Hematopoietic multipotent progenitor cell treated with erythropoietin and hydrocortisone succinate and interleukin-3 and kit ligand, for 8 days (in vitro differentiated cells): ENCODE measurements at places on chromosomes 13 and 19.

GRCh38 chr13:43478211-43478610 lies 308.6 kb downstream of the ENOX1 start:
- DNase-seq: no peak

DNA sequence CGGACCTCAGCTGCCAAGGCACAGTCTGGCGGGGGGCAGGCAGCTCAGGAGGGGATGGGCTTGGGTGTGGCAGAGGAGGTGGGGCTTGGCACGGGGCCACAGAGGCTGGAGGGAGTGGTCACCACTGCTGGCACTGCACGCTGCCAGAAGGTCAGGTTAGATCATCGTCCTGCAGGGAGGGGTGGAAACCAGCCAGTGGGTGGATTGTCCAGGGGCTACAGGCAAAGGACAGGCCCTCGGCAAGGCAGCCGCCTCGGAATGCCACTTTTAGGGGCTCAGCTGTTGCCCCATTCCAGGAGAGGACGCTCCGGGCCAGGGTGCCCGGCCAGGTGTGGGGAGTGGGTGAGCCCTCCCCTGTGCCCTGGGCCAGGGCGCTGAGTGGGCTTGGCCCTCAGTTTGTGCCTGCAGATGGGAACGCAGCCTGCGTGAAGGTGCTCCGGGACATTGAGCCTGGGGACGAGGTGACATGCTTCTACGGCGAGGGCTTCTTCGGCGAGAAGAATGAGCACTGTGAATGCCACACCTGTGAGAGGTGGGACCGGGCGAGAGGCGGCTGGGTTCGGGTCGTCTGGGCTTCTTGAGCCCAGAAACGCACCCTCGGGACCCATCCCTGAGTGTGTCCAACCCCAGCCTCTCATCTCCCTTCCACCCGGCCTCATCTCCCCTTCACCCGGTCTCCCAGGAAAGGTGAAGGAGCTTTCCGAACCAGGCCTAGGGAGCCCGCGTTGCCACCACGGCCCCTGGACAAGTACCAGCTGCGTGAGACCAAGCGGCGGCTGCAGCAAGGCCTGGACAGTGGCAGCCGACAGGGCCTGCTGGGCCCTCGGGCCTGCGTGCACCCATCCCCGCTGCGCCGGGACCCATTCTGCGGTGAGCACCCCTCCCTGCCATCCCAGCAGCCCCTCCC lies 6.4 kb downstream of the KMT5C start:
- peak; percentile 79 for DNase-seq

DNA sequence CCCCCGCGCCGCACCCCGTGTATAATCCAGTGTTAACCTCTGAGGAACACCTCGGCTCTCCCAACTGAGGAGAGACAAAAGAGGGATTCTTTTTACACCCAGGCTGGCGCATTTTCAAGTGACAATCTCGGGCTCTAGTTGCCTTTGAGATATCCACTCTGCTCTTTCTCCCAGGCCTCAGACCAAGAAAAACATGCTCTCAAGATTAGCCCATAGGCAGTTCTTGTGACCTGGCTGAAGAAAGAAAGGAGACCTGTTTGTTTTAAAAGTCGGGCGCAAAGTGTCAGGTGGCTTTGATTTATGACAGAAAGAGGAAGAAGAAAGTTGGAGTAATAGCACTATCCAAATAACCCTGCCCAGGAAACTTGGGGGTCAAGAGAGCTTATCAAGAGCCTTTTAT lies 27.3 kb downstream of the SHISA2 start:
- DNase-seq: no peak

DNA sequence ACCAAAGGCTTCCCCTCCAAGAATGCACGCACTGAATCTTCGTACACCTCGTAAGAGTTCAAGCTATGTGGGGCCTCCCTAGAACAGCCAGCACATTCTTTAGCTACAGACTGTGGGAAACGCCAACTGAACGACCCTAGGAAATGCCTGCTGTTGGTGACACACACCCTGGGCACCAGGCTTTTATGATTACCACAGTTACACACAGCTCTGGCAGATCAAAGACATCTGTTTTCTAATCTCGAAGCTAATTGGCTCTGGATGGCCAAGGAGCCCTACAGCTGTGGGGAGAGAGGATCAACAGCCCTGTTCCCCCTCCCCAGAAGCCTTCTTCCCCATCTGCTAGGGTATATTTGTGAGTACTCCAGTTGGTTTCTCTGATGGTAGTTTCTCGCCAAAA lies 123.0 kb downstream of the COL4A1 start:
- DNase-seq: no peak

GRCh38 chr19:49758292-49758691 lies 4.8 kb downstream of the TSKS start:
- peak; percentile 31 for DNase-seq

DNA sequence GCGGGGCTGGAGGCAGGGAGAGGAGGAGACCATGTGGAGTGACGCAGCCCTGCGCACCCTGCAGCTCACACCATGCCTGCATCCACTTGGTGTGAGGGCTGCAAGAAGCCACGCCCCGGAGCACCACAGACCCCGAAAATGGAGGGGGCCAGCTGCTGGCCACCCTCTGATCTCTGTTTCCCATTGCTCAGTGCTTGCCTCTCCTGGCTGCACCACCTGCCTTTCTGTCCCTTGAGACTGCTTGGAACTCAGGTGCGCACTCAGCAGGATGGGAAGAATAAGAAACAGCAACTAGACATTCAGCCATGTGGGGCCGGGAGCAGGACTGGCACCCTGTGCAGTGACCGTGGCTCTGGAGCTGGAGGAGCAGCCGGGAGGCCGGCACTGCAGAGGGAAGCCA lies 64.0 kb downstream of the ANKRD10 start:
- DNase-seq: no peak

GRCh38 chr13:23811366-23812062 lies 77.7 kb downstream of the MIPEP start:
- peak; percentile 8 for DNase-seq

- no peak for DNase-seq
These were observed 171.0 kb upstream of the TSC22D1 start for GRCh38 chr13:44747179-44747578.

DNA sequence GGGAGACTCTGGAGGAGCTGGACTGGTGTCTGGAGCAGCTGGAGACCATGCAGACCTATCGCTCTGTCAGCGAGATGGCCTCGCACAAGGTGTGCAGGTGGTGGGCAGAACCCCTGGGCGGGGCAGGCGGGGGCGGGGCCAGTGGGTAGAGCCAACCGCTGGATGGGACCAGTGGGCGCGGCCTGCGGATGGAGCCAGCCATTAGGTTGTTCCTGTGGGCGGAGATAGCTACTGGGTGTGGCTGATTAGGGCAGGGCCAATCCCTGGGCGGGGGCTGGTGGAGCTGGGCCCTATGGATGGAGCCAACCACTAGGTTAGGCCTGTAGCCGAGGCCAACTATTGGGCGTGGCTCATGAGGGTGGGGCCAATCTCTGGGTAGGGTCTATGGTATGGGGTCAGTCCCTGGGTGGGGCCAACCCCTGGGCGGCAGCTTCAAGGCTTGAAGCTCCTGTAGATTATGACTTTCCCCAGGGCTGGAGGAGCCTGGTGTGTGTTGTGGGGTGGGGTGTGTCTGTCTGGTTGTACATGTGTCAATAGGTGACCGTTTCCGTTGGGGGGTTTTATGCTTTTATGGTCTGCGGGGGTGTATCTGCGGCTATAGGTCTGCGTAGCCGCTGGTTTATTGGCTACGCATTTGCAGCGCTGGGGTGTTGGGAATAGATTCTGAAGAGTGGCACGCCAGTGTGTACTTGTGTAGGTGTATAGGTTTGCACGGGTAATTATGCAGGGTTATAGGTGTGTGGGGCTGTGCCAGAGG lies 30.7 kb downstream of the PDE4A start:
- peak; percentile 90 for DNase-seq

DNA sequence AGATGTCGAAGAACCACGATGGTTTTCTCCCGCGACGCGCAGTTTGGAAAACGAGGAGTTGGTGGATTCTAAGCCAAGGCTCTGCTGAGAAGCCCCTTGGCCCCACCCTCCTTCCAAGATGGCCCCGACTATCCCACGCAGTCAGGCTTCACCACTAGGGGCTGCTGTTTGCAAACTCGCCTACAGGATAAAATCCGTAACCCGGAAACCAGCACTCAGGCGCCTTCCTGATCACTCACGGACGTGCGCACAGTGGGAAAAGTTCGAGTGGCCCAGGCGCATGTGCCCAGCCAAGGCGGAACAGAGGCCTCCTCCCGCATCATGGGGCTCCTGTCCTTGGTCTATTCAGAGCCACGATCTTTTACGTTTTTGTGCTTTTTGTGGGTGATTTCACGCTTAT lies 19.2 kb upstream of the UQCR11 start:
- peak; percentile 73 for DNase-seq

DNA sequence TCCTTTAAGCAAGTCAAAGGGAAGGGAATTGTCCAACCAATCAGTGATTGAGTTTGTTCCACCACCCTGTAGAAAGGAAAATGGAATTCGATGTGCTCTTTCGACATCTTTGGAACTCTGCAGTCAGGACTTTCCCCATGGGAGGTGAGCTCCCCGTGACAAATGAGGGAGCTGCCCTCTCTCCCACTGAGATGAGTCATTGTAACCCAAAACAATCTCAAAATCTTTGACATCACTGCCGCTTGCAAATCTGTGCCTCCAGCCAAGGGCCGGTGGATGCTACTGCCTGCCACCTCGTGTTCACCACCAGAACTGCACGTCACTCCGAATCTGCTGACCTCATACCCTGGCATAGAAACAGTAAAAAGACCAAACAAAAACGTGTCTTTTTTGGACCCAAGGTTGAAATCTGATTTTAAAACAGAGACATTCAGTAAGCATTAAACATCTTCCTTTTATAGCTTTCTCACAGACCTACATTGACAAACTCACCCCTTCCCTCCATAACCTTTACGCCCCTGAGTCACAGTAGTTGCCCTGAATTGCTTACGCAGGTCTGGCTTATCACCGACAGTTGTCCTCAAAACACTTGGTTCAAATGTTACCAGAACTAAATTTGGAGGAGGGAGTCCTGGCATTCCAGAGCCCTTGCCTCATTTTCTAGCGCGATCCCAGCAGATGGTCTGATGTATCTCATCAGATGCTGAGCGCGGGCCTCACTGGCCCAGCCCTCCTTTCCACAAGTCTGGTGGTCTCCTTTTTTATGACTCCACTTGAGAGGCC lies 105.2 kb downstream of the COL4A2 start:
- peak; percentile 66 for DNase-seq

DNA sequence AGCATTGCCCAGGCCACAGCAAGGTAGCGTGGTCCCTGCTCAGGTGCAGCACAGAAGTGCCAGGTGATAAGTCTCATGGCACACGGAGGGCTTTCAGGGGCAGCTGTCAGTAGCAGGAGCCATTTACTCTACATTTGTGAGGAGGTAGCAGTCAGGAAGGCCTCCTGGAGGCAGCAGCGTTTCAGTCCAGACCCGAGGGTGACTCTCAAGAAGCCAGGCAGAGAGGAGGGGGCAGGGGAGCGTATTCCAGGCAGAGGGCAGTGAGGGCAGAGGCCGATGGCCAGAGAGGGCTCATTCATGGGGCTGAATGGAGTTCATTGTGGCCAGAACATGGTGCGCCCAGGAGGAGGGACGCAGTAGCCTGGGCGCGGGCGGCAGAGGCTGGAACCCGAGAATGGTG lies 8.9 kb downstream of the PIAS4 start:
- no peak for DNase-seq

DNA sequence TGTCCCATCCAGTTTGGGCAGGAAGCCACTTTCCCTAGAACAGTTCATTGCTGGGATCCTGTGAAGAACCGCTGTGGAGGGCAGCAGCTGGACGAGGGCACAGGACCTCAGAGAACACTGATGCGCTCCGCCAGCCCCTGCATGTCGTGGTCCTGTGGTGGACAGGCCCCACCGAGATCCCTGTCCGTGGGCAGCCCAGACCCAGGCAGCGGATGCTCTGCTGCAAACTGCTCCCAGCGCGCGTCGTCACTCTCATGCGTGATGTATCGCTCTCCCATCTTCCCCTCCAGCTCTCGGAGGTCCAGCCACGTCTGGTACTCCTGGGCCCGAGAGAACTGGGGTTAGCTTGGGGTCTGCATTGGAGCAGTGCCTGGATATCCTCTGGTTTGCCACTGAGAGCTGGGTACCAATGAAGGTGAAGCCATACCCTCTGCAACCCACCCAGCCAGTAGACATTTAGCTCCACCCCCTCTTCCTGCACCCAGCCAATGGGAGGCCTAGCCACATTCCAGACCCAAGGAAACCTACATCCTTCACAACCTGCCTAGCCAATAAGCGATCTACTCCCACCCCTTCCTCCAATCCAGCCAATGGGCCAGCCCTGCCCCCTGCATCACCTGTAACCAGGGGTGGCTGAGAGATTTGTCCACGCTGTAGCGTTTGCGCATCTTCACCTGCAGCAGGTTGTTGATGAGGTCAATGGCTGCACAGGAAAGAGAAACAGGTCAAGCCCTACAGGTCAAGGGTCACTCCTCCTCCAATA lies 13.6 kb upstream of the DACT3 start:
- DNase-seq: no peak

DNA sequence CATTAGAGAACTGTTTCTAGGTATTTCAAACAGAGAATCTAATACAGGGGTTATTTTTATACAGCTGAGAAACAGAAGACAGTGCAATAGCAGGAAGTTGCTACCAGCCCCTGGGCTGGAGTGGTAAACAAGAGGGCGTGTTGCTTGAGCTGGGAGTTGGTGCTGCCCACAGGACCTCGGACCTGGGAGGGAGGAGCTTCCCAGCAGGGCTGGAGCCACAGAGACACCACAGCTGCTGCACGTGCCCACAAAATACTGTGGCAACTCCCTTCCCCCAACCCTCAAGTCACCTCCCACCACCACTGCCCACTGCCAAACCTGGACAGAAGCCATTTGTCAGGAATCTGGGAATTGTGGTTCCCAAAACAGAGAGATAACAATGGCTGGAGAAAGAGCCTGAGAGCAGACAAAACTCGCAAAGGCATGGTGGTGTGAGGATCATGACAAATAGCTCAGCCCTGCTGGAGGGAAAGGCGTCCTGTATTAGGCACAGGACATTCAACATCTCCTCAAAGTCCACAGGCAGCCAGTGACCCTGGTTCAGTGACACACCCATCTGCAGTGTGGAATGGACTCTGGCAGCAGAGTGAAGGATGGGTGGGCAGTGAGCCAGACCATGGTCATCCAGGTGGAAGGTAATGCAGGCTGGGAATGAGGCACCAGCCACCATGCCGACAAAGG lies 57.2 kb downstream of the SPATA13 start:
- DNase-seq: peak; percentile 38

- no peak for DNase-seq
These were observed 84.9 kb upstream of the ZNF536 start for GRCh38 chr19:30287259-30287658.

GRCh38 chr13:41064493-41064892 lies 3.2 kb downstream of the WBP4 start:
- DNase-seq: no peak

DNA sequence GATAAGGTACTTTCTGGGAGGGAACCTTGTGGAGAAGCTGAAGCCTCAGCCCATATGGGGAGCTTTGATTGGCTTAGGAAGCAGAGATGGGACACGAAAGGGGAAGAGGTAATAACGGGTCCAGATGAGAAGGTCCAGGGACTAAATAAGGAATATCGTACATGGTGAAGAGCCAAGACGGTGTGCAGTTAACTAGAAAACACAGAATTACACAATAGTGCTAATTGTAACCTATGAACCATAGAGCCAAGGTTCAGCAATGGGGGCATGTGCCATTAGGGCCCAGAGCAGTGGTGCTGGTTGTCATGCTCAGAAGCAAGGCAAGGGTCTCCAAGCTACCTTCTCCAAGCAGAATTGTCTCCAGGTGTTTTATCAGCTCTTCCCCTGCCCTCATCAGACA lies 106.1 kb downstream of the IRS2 start:
- DNase-seq: no peak

GRCh38 chr13:21800837-21801616 lies 130.2 kb downstream of the FGF9 start:
- DNase-seq: no peak

- no peak for DNase-seq
These were observed 27.1 kb upstream of the GRTP1 start for GRCh38 chr13:113390874-113391497.
